ENCODE measurements at places on chromosomes 7 and 10.

GRCh38 chr7:100126239-100126930, 382 bp upstream of the MBLAC1 start:
- no peak for DNase-seq

DNA sequence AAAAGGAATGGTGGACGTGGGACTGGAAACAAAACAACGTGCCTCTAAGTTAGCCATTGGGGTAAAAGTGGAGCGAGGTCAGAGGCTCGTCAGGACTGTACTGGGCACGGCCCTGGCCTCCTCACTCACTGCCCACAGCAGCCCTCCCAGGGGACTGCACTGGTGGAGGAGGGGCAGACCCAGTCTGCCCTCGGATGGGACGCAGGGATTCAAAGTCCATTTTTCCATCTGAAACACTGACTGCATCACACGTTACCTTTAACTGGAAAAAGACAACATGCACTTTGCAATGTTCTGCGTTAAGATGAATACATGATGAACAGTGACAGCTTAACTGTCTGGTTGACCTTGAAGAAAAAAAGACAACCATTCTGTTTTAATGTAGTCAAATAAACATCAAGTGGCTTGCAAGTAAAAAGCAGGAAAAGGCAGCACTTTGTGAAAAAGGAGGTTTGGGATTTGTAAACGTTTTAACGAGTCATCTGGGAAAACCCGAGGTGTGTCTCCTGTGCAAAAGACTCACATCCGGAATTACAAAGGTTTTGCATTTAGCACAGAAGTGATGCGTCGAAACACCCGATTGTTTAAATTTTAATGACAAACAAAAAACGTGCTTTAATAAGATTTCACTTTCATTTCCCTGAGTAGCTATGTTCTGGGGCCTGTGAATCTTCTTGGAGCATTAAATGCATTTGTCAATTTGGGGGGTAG, 18.8 kb downstream of the KLF6 start:
- no peak for DNase-seq

GRCh38 chr10:133405844-133406527, 12.0 kb downstream of the MTG1 start:
- no peak for DNase-seq

DNA sequence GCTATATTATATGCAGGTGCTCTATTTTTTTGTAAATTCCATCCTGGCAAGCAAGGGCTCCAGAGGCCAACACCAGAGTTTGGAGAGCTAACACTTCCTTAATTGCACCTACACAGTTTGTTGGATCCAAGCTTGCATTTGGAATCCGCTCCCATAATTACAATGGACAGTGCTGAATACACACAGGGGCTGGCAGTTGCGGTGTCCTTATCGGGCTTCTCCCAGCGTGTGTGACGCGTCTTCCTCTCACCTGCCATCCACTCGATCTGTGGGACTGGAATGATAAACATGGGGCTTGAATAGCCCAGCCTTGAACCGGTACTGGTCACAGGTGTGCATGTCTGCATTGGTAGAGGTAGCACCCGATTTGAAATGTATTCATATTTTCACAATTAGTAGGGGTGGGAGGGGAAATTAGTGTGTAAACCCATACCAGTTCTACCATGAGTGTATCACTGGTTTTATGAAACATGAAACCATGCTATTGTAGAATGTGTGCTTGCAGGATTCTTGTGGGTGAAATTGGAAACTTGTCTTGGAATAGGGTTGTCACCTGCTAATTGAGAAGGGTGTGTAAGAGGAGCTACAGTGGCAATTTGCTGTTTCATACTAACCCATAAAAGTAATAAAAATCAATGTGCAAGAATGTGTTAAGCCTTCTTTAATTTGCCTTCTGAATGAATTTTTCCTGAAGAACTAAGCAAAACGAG, 316.5 kb downstream of the WDR11 start:
- DNase-seq: no peak
